Renal cortical epithelial cell (primary cell): ENCODE measurements at places on chromosomes 4 and X. TPM values are rescaled to one million over a fixed set of nuclear protein-coding genes. Genes with fewer than 3 reads are reported as not detected.

Gene ATP8A1
- 4.0 and 38.4 TPM in 2 replicates for total RNA-seq

Gene KCND1
- 7.1 and 14.0 TPM in 2 replicates for total RNA-seq

Gene ZNF732
- 0.05 and 0.52 TPM in 2 replicates for total RNA-seq

Gene GABRG1
- total RNA-seq: not detected in 2 replicates

Gene CXXC4
- total RNA-seq: 0.05 TPM in 1 of 2 replicates, not detected in the other

Gene CFAP47
- total RNA-seq: 0.35 and 1.6 TPM in 2 replicates

Gene NKX3-2
- total RNA-seq: not detected in 2 replicates

Gene SPIN2A
- total RNA-seq: 0.20 TPM in 1 of 2 replicates, not detected in the other

Gene CSAG3
- total RNA-seq: not detected in 2 replicates

Gene RAI2
- 0.15 TPM in 1 of 2 replicates, not detected in the other for total RNA-seq

Gene CCDC110
- 0.87 and 4.4 TPM in 2 replicates for total RNA-seq

Gene TCEAL5
- total RNA-seq: not detected in 2 replicates

Gene GABRQ
- 0.60 TPM in 1 of 2 replicates, not detected in the other for total RNA-seq

Gene AVPR2
- total RNA-seq: 0.70 and 1.0 TPM in 2 replicates
